ENCODE measurements at places on chromosomes 1 and 21.

- no peak for DNase-seq
These were observed 737.4 kb downstream of the MRPL39 start for GRCh38 chr21:24869862-24870261.

DNA sequence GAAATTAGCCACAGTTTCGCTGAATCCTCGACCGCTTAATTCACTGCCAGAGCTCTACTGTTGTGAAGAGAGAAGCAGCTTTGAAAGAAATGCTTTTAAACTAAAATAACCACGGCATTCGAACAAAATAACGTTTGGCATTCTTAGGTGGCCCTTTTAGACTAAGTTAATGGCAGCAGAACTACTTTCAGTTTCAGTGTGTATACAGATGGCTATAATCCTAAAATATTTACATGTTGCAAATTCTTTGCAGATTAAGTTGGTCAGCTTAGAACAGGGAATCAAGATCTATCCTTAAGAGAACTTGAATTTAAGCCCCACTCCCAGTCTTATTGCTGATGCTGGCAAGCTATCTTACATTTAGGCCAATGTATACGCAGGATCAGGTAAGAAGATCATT, 62.7 kb downstream of the ADSS2 start:
- no peak for DNase-seq

DNA sequence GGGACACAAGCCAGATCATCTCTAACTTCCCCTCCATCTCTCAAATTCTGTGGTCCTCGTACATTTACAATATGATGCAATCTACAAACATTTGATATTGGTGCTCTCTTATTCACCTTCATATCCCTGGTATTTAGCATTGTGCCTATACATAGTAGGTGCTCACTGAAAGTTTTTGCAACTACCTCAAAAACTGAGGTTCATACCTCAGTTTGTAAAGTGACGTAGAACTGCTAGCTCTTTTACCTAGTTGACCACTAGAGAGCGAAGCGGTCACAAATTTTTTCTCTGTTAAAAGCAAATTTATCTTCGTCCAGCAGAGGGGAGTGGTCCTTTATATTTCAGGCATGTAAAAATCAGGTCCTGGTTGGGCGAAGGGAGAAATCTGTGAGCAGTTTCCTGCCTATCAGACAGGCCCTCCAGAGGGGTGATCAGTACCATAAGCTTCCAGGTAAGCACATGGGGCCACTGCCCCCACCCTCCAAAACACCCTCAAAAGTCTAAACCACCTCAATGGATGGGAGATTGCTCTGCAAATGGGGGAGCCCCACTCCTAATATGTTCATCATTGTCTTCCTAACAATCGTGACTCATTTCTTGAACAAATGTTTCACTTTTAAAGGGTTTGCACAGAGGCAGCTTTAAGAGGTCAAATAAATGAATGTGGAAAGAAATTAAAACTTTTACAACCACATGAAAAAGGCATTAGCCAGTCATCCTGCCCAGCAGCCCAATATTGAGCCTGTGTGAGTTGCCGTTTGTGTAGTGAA, 10.6 kb upstream of the HLCS start:
- DNase-seq: no peak

- DNase-seq: peak; percentile 13
These were observed 3.8 kb downstream of the LMNA start for GRCh38 chr1:156118177-156118868.

DNA sequence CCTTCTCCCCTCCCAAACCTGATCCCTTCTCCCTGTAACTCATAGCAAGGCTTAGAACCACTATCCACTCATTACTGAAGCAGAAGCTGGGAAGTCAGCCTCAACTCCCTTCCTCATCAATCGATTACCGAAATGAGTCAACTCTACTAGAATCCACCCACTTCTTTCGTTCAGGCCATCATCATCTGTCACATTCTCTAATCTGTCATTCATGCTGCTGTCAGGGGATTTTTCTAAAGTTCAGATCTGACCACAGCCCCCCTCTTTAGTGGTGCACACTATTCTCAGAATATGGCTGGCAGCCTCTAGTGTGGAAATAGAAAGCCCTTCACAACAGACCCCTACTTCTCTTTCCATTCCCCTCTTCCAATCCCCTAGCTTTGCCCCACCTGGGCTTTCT, 5.1 kb downstream of the NT5C1A start:
- DNase-seq: no peak

DNA sequence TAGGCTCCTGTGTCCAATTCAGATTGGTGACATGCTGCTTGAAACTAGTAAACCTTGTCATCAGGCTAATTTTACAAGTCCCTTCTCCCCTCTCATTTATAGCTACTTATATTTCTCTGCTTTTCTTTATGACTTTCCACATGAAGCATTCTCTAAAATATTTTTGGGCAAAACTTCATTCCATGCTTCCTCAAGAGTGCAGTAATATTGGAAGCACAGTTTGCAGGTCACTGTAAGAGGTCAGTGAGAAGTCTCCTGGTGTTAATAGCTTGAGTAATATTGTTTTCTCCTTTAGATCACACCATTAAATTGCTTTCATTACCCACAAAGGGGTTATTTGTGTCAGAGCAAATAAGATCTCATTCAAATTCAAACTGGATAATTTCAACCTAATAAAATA, 46.6 kb downstream of the LPAR3 start:
- no peak for DNase-seq
